ENCODE measurements at places on chromosomes 11 and 22. TPM values are rescaled to one million over a fixed set of nuclear protein-coding genes. Genes with fewer than 3 reads are reported as not detected.
A peak's percentile ranks its signal among the peaks of the same experiment; 100 is the strongest.

GRCh38 chr11:7383406-7383805 lies 101.9 kb upstream of the OLFML1 start:
- no peak for DNase-seq

GRCh38 chr22:31139866-31140716 lies at the start of gene PLA2G3:
Gene PLA2G3, minus strand, starts transcription at chr22:31140508. Its CDS starts 154 bp downstream, at chr22:31140354.
- peak; percentile 33 for DNase-seq

GRCh38 chr11:64931290-64931689 lies 4.4 kb downstream of the GPHA2 start:
- DNase-seq = no peak

DNA sequence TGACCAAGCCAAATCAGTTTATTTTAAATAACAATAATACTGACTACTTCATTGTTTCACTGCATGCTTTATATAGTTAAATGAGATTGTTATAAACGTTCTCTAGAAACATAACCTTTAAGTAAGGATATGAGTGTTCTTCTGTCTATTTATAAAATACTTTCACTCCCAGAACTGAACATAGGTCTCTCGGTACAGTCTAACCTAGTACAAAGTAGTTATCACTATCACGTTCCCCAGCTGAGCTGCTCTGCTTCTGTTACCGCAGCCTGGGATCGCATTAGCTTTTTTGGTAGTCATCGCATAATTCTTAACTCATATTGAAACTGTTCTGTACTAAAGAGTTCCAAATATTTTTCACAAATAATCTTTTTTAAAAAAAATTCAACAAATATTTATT lies 143.6 kb downstream of the WNT11 start:
- DNase-seq = no peak

GRCh38 chr11:79159657-79160450 lies 281.0 kb downstream of the TENM4 start:
- DNase-seq = no peak

DNA sequence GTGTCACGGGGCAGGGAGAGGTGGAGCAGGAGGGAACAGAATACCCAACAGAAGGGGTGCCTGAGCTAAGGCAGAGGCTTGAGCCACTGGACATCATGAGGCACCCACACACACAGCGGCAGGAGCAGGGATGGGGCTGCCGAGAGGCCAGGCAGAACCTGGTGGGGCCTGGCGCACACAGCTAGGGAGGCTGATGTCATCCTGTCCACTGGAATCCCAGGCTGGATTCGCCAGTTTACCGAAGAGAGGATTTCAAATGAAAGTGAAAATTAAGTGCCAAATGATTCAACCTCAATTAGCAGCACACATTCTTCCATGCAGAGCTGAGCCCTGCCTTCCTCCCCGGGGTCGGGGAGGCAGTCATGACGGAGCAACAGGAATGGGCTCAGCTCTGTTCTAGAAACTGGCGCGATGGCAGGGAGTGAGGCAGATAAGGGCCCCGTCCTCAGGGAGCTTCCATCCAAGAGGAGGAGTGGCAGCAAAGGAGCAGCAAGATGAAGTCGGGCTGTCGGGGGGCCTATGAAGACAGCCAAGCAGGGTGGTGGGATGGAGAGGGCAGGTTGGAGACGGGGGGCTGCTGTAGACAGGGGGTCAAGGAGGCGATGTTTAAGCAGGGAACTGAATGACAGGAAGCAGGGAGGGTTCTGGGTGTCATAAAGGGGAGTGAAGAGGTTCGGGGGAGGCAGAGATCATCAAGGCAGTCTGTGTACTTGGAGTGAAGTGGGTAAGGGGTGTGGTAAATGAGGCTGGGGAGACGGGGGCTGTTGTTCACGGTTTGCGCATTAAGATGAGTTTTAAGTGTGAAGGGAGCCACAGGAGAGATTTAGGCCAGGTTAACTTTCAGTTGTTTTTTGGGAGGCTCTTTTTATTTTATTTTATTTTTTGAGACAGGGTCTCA lies 6.4 kb downstream of the RAC2 start:
- peak; percentile 78 for DNase-seq

- DNase-seq = peak; percentile 91
Measured at GRCh38 chr22:26398741-26399153, 30.3 kb upstream of the ASPHD2 start.

GRCh38 chr11:60592601-60593000 lies 77.4 kb downstream of the MS4A13 start:
- no peak for DNase-seq

DNA sequence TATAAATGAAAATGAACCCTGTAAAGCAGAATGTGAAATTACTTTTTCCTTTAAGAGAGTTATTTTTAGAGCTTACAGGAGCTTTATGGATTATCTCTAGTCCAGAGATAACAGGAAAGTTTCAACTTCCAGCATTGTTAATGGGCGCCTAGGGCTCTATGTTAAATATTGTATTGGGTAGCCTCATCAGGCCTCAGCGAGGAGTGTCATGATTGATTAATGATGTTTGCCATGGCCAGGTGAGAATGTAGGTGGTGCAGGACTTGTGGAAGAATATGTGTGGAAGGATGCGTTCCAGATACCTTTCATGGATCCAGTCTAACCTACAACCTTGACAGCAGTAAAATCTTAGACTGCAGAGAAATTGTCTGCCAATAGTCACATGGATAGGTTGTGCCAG lies 50.6 kb downstream of the ME3 start:
- no peak for DNase-seq

DNA sequence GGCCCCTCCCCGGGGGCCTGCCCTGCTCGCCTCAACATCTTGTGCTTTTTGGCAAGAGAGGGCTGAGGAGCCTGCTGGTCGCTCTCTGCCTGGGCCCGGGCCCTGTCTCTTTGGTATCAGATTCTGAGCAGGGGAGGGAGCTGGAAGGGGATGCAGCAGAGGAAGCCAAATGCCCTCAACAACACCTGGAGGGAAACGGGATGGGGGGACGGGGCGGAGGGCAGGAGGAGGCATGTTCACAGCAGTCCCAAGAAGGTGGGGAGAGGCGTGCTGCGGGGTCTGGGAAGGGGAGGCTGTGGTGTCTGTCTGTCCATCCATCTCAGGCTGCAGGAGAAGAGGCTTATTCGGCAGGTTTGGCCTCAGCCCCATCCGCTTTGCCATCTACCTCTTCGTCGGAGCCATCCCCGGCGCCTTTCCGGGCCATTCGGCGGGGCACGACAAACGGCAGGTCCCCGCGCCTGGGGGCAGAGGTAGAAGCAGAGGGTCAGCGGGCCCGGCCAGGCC lies 29.4 kb downstream of the APOL1 start:
- no peak for DNase-seq

GRCh38 chr11:66568124-66568916 lies at the start of gene CTSF:
Gene CTSF, minus strand, starts transcription at chr11:66568606. Its CDS starts 120 bp downstream, at chr11:66568486.
- peak; percentile 89 for DNase-seq

- peak; percentile 86 for DNase-seq
Measured at GRCh38 chr22:23401111-23401909, 178.8 kb downstream of the IGLL1 start.

GRCh38 chr11:130872981-130873380 lies 43.3 kb downstream of the SNX19 start:
- DNase-seq = peak; percentile 95

GRCh38 chr11:32103941-32104340 lies 13.1 kb downstream of the RCN1 start:
- no peak for DNase-seq

DNA sequence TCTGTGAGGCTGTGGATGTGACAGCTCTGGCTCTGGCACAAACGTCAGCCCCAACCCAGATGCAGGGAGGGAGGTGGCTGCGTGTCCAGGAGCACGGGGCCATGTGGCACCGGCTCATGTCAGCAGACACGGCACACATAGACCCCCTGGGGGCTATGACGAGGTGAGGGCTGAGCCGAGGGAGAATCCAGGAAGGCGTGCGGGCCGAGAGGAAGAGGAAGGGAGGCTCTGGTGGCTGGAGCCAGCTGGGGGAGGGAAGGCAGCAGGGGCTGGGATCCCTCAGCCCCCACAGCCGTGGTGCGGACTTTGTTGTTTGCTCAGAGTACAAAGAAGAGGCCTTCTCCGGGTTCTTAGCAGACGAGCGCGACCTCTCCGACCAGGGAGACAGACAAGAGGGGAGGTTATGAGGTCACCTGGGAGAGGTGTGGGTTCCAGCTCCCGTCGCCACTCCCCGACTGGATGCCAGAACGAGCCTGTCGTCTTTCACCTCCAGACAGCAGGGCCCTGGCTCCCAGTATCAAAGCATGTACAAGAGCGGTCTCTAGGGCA lies 46.1 kb downstream of the CDKN1C start:
- no peak for DNase-seq

GRCh38 chr22:20422271-20423007 lies 15.2 kb downstream of the SCARF2 start:
- DNase-seq = peak; percentile 82

DNA sequence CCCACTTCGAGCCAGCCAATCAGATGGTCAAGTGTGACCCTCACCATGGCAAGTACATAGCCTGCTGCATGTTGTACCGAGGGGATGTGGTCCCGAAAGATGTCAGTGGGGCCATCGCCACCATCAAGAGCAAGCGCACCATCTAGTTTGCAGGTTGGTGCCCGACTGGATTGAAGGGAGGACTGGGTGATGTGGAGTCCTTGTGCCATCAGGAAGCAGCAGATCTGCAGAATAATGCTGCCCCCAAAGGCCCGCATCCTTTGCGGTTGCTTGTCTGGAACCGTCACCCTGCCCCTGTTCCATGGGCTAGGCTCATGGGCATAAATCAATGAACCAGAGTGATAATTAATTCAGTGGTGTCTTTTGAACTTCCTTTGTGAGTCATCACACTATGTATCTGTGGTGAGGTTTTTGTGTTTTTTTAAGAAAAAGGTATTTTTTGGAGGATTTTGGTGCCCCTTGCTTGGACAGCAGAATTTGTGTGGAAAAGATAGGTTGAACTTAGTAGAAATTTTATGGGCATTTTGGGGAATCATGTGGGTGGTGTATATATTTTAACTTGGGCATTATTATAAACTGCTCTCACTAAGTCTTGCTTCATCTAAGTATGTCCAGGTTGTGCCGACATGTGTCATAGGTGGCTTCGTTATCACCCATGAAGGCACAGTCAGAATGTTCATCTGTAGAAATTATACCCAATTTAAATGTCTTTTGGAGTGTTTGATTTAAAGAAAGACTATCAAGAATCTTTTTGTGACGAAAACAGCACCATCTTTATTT lies 22.3 kb downstream of the LRRC74B start:
- DNase-seq = no peak

DNA sequence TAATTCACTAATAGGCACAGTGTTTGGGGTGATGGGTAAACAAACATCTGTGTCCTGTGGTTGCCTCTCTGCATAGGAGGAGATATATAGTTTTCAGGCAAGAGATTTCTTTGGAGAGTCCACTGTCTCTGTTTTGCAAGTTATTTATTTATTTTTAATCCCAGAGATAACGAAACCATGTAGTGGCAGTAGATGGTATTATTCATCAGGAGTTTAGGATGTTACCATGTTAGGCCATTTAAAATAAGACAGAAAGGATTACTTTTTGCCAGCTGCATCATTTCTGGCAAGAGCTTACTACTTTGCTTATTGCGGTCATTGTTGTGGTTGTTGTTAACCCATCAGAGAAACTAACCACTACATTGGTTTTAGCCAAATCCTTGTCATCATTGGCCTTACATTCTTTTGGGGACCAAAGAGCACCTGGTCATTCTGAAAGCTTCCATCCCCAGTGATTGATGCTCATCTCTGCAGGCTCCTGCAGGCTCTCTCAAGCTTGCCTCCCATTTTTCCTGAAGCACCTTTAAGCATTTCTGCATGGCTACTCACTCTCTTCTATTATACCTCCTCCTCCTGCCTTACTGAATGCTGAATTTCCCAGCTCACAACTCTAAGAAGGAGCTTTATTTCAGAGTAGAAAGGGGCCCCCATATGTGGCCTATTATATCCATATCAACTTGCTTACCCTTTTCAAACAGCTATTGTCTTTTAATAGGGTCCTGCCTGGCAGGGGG lies 84.4 kb downstream of the CSTPP1 start:
- DNase-seq = no peak

GRCh38 chr22:35257321-35258190 lies at the start of gene HMGXB4:
Gene HMGXB4, plus strand, starts transcription at chr22:35257493. Its CDS starts 4,898 bp downstream, at chr22:35262391.
- peak; percentile 98 for DNase-seq

- DNase-seq = peak; percentile 81
Measured at GRCh38 chr11:64252003-64252872, 908 bp downstream of the PLCB3 start.

DNA sequence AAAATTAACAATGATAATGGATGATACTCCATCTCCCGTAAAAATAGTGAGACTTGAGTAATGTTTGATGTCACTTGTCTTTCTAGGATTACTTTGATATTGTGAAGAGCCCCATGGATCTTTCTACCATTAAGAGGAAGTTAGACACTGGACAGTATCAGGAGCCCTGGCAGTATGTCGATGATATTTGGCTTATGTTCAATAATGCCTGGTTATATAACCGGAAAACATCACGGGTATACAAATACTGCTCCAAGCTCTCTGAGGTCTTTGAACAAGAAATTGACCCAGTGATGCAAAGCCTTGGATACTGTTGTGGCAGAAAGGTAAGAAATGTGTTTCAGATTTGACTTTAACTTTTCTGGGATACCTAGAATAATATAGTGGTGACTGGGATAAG lies 48.0 kb upstream of the L3MBTL2 start:
- no peak for DNase-seq

DNA sequence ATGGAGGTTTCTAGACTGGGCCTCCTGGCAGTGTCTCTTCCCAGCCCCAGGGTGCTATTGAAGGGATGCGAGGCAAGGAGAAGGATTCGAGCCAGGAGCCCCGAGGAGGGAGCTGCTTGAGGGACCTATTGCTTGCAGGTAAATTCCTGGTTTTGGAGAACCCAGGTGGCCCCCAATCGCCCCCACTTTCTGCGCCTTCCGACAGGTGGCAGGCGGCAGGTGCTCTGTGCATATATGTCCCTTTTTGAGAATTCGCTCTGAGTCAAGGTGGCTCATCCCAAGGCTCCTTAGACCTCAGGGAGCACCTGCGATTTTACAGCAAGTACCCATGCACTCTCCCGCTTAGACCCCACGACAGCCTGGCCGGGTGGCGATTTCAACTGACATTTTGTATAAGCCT lies 40.3 kb upstream of the SHISAL1 start:
- DNase-seq = no peak

GRCh38 chr22:20569059-20570058 lies 61.9 kb downstream of the MED15 start:
- DNase-seq = peak; percentile 99

GRCh38 chr11:6273188-6273587 lies 13.6 kb downstream of the CCKBR start:
- no peak for DNase-seq

Gene OR52A1
- not detected for total RNA-seq

Gene MS4A15
- not detected for total RNA-seq

Gene CEP57
- 36.5 TPM for total RNA-seq

Gene IL18BP
- total RNA-seq = 4.8 TPM

Gene TMEM191C
- total RNA-seq = 0.32 TPM

Gene MUC5AC
- total RNA-seq = not detected

Gene IRAG1
- total RNA-seq = 6.7 TPM

Gene MLC1
- not detected for total RNA-seq

Gene SYT12
- 2.8 TPM for total RNA-seq

Gene ANO1
- 0.97 TPM for total RNA-seq

Gene SLC6A5
- total RNA-seq = not detected

Gene SLC15A3
- 2.2 TPM for total RNA-seq

Gene OR5AK2
- not detected for total RNA-seq

Gene TSKU
- total RNA-seq = 30.6 TPM

Gene SHISA8
- not detected for total RNA-seq

Gene GAL3ST1
- total RNA-seq = not detected

Gene IFITM1
- total RNA-seq = 77.3 TPM

Gene KCNC1
- total RNA-seq = not detected

Gene PTGDR2
- total RNA-seq = not detected
